ENCODE measurements at places on chromosomes 1 and 21.

GRCh38 chr1:225755671-225756319 lies 21.8 kb upstream of the SRP9 start:
- no peak for DNase-seq
- no peaks in the 10 kb centered on the region for H3K36me3 ChIP-seq
- H3K27me3 ChIP-seq, result no peaks in the 10 kb centered on the region
- H3K4me3 ChIP-seq, result no peak overlapping the region
- H3K27ac ChIP-seq, result no peak overlapping the region

GRCh38 chr21:14251336-14251735 lies 35.4 kb downstream of the RBM11 start:
- no peaks in the 10 kb centered on the region for H3K36me3 ChIP-seq
- no peaks in the 10 kb centered on the region for H3K4me1 ChIP-seq
- no peak for DNase-seq
- H3K27ac ChIP-seq, result no peak overlapping the region

- no peak for DNase-seq
- no peaks in the 10 kb centered on the region for H3K36me3 ChIP-seq
- H3K4me1 ChIP-seq, result no peaks in the 10 kb centered on the region
- no peak overlapping the region for H3K27ac ChIP-seq
- no peak overlapping the region for H3K4me3 ChIP-seq
These were observed 51.0 kb downstream of the PLPPR4 start for GRCh38 chr1:99315305-99315704.

DNA sequence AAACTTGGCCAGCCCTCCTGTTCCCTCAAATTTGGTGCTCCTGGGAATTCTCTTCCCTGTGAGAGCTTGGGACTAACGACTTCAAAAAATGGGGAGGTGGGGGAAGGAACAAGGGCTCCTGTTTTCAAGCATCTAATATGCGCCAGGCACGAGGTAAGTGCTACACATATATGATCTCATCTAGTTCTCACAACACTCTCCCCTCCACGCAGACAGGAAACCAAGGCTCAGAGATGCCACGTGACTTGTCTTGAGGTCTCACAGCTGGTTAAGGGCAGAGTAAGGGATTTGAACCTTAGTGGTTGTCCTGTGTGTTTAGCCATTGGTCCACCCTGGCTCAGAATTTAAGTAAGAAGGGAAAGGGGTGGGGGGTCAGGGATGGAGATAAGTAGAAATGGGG lies 125.9 kb downstream of the DMRTB1 start:
- H3K27me3 ChIP-seq, result no peaks in the 10 kb centered on the region
- no peaks in the 10 kb centered on the region for H3K36me3 ChIP-seq

DNA sequence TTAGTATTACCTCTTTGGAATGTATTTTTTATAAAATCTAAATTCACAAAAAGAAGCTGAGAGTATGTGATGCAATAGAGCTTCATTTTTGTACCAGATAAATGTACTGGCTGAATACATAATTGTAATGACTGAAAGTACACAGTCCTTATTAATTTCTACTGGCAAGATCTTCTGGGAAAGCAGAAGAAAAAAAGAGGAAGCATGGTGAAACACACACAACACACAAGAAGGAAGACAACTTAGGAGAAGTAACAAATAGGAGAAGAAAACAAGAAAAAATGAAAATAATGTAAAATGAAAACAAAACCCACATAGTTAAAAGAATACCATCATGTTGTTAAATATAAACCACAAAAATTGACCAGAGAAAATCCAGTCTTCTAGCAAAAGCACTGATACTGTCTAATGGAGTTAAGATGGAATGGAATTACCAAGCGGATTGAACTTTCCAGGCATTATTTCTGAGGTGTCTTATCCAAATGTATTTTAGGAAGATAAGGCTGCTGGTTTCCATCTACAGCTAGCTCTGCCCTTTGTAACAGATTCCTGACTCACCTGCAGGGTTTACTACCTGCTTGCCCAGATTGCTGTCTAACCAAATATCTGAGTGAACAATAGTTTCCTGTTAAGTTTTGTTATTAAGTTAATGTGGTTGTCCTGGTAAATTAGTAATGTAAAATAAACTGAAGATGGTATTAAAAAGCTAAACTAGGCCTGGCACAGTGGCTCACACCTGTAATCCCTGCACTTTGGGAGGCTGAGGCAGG lies 4.5 kb upstream of the COP1 start:
- 0 out of 2 replicates have a peak, but pooled peaks cover 4% of the 10 kb centered on the region for H3K4me1 ChIP-seq
- H3K4me3 ChIP-seq, result no peak overlapping the region
- no peak overlapping the region for H3K27ac ChIP-seq
- H3K36me3 ChIP-seq, result no peaks in the 10 kb centered on the region

- peaks cover 23% of the 10 kb centered on the region for H3K4me1 ChIP-seq
- no peaks in the 10 kb centered on the region for H3K27me3 ChIP-seq
- no peak for DNase-seq
- no peak overlapping the region for H3K4me3 ChIP-seq
- no peaks in the 10 kb centered on the region for H3K36me3 ChIP-seq
- no peak overlapping the region for H3K27ac ChIP-seq
These were observed 88.5 kb upstream of the CD34 start for GRCh38 chr1:207999274-207999915.

Measured in GM23338 (cell line).